Osteocyte (in vitro differentiated cells): ENCODE measurements at places on chromosomes 16 and 17. TPM values are rescaled to one million over a fixed set of nuclear protein-coding genes. Genes with fewer than 3 reads are reported as not detected.

Gene KRTAP9-8
- total RNA-seq: not detected in 2 replicates

Gene FBXW10
- not detected in 2 replicates for total RNA-seq

Gene EFTUD2
- 95.6 and 102 TPM in 2 replicates for total RNA-seq

Gene KRTAP2-1
- not detected in 2 replicates for total RNA-seq

Gene WIPF2
- 28.3 and 28.6 TPM in 2 replicates for total RNA-seq

Gene TMC5
- total RNA-seq: not detected in 2 replicates

Gene CBX2
- total RNA-seq: 9.9 and 12.7 TPM in 2 replicates

Gene BEAN1
- total RNA-seq: 0.39 and 0.97 TPM in 2 replicates

Gene SLC12A3
- total RNA-seq: not detected in 2 replicates

Gene UBE2G1
- 61.4 and 65.1 TPM in 2 replicates for total RNA-seq

Gene MYOCD
- 13.7 and 17.0 TPM in 2 replicates for total RNA-seq

Gene MYH13
- not detected in 2 replicates for total RNA-seq

DNA sequence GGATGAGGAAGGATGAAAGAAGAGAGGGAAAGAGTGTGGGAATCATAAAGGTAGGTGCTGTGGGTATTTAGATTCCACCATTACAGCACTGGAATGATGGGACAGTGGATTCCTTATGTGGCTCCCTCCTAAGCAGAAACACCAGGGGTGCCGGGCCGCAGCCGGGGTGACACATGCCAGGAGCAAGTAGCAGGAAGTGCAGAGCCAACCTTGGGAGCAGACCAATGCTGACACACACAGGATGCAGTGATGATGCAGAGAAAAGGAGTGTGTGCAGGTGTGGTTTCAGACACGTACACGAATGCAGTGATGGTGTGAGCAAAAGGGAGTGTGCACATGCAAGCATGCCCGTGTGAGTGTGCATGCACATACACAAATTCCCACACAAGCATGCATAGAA, 338.0 kb downstream of the SLC39A11 start:
- H3K36me3 ChIP-seq: peaks cover 12% of the 10 kb centered on the region
- DNase-seq: no peak
- no peaks in the 10 kb centered on the region for H3K4me1 ChIP-seq
- H3K27ac ChIP-seq: no peak overlapping the region

DNA sequence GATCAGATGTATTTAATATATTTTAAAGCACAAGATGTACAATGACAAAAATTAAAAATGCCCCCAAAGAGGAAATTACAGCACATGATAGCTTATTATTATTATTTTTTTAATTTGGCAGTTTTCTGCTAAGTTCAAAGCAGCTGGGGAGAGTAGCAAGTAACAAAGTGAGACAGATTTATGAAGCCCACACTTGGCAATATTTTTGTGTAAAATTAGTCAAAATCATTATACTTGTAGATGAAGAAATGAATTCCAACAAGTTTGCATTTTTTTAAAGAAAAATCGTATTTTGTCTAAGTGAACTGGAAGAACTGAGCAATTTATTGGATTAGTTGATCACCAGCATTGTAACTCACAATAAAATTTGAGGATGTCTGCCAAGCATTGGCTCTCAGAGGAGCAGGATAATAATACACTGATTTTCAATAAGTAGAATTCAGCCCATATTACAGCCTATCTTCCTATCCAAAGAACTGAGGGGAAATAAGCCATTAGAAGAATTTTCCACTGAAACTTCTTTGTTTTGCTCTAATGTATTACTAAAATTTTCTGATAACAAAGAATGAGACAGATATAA, 215.6 kb downstream of the MAP2K6 start:
- peaks cover 2% of the 10 kb centered on the region for H3K27me3 ChIP-seq
- no peaks in the 10 kb centered on the region for H3K36me3 ChIP-seq
- no peaks in the 10 kb centered on the region for H3K4me1 ChIP-seq
- no peak overlapping the region for H3K27ac ChIP-seq
- H3K4me3 ChIP-seq: no peak overlapping the region

DNA sequence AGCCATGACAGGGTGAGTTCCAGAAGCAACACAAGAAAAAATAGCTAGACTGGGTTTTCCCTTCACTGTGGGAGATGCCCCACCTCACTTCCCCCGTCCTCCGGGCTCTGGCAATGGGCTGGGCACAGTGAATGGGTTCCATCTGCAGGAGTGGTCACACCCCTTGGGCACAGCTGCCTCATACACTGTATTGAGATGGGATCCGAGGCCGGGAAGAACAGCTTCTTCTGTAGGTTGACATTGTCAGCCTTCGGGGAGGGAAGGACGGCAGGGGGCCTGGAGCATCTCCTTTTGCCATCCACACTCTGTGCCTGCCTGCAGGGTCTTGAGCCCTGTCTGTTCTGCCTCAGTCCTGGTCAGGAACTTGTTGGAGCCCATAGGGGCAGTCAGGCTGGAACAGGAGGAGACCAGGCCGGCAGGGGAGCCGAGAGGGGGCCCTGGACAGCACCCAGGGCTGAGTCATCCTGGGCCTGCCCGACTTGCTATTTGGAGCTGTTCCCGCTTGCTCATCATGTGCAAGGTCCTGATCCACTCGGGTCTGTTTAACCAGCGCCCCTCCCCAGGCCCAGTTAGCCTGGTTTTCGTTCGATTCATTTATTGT, 286.7 kb downstream of the SEC14L1 start:
- no peak for DNase-seq
- H3K36me3 ChIP-seq: no peaks in the 10 kb centered on the region
- H3K4me1 ChIP-seq: peaks cover 95% of the 10 kb centered on the region
- H3K27ac ChIP-seq: peak overlapping the region; percentile 94
- H3K4me3 ChIP-seq: peak overlapping the region; percentile 8
- H3K27me3 ChIP-seq: no peaks in the 10 kb centered on the region

GRCh38 chr17:73623247-73623646, 21.0 kb downstream of the SDK2 start:
- no peaks in the 10 kb centered on the region for H3K27me3 ChIP-seq
- H3K36me3 ChIP-seq: no peaks in the 10 kb centered on the region
- H3K4me3 ChIP-seq: no peak overlapping the region
- no peak for DNase-seq
- H3K27ac ChIP-seq: no peak overlapping the region
- H3K4me1 ChIP-seq: peaks cover 10% of the 10 kb centered on the region

DNA sequence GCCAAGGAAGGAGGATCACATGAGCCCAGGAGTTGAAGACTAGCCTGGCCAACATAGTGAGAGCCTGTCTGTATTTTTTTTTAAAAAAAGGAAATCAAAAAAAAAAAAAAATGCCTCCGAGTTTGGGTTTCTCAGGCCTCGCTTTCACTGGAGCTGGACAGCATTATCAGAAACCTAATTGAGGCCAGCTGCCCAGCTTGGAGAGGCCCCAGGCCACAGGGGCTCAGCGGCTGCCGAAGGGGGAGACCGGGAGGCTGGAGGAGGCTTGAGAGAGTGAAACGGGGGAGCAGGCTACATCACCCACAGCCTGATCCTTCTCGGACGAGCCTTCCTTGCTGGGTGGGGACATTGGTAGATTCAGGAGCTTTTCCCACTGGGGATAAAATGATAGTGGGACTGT, 5.1 kb downstream of the TTYH2 start:
- no peak overlapping the region for H3K4me3 ChIP-seq
- H3K4me1 ChIP-seq: peaks cover 14% of the 10 kb centered on the region
- H3K36me3 ChIP-seq: no peaks in the 10 kb centered on the region
- DNase-seq: no peak
- H3K27me3 ChIP-seq: no peaks in the 10 kb centered on the region
- no peak overlapping the region for H3K27ac ChIP-seq

DNA sequence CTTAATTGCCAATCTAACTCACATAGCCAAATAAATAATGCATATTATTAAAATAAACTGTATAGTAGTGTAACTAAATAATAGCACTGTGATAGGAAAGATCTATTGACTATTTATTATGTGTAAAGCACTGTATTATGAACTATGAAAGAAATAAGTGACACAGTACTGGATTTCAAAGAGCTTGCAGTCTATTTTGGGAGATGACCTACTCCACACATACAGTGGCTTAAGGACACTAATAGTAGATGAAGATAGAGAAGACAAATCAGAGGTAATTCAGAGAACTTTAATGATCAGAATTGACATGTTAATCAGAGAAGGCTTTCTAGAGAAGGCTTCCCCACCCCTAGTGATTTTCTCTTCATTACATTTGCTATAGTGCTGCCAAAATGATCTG, 14.6 kb downstream of the LASP1NB start:
- no peak overlapping the region for H3K4me3 ChIP-seq
- H3K27me3 ChIP-seq: no peaks in the 10 kb centered on the region
- no peaks in the 10 kb centered on the region for H3K4me1 ChIP-seq
- no peak for DNase-seq
- no peak overlapping the region for H3K27ac ChIP-seq

- peaks cover 24% of the 10 kb centered on the region for H3K36me3 ChIP-seq
- no peak overlapping the region for H3K4me3 ChIP-seq
- no peak for DNase-seq
- no peaks in the 10 kb centered on the region for H3K4me1 ChIP-seq
- peak overlapping the region; percentile 6 for H3K27ac ChIP-seq
Measured at GRCh38 chr17:30780343-30780742, 44.1 kb downstream of the CRLF3 start.

- H3K4me1 ChIP-seq: no peaks in the 10 kb centered on the region
- no peaks in the 10 kb centered on the region for H3K36me3 ChIP-seq
- no peak overlapping the region for H3K4me3 ChIP-seq
- H3K27me3 ChIP-seq: no peaks in the 10 kb centered on the region
- H3K27ac ChIP-seq: no peak overlapping the region
Measured at GRCh38 chr16:8229011-8229520, 361.2 kb downstream of the TMEM114 start.

DNA sequence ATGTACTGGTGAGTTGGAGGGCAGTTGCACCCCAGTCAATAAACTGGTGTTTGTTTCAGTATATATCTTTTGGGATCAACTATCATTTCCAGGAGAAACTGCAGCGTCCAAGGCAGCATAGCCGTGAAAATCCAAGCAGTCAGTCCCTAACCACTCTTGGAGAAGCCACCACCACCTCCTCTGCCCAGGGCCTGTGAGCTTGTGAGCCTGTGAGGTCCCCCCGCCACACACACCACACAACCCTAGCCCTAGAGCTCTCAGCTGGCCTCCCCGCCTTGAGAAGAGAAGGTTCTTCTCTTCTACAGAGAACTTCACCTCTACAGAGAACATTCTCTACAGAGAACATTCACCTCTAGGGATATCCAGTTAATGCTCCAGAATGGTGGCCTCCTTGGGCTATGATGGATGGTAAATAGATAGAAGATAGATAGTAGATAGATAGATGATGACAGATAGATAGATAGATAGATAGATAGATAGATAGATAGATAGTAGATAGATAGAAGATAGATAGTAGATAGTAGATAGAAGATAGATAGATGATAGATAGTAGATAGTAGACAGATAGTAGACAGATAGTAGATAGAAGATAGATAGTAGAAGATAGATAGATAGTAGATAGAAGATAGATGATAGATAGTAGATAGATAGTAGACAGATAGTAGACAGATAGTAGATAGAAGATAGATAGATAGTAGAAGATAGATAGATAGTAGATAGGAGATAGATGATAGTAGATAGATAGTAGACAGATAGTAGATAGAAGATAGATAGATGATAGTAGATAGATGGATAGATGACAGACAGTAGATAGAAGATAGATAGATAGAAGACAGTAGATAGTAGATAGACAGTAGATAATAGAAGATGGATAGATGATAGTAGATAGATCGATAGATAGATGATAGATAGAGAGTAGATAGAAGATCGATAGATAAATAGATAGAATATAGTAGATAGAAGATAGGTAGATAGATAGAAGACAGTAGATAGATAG, 13.7 kb downstream of the ALOX15B start:
- H3K36me3 ChIP-seq: no peaks in the 10 kb centered on the region
- no peak for DNase-seq
- H3K27me3 ChIP-seq: peaks cover 35% of the 10 kb centered on the region
- H3K4me1 ChIP-seq: peaks cover 8% of the 10 kb centered on the region
- no peak overlapping the region for H3K27ac ChIP-seq
- no peak overlapping the region for H3K4me3 ChIP-seq

DNA sequence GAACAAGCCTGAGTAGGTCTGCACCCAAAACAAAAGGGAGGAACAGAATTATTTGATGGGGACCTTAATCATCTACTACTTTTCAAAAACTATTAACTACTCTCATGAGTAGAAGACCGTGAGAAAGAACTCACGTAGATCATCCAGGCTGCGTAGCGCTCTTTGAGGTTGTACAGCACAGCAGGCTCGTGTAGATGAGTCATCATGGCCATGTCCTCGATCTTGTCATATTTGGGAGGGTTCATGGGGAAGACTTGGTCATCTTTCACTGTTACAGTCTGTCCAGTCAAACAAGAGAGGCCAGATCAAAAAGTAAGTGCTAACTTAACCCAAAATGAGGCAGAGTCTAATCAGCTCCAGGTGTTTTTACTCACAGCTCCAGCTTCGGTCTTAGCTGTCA, 2.3 kb downstream of the MYH1 start:
- H3K4me1 ChIP-seq: no peaks in the 10 kb centered on the region
- H3K27me3 ChIP-seq: no peaks in the 10 kb centered on the region
- no peak overlapping the region for H3K4me3 ChIP-seq
- no peak for DNase-seq

GRCh38 chr16:69691980-69692911, 34.1 kb downstream of the NQO1 start:
- no peak overlapping the region for H3K4me3 ChIP-seq
- H3K36me3 ChIP-seq: peaks cover 47% of the 10 kb centered on the region
- DNase-seq: no peak
- H3K4me1 ChIP-seq: peaks cover 17% of the 10 kb centered on the region
- peak overlapping the region; percentile 4 for H3K27ac ChIP-seq
- no peaks in the 10 kb centered on the region for H3K27me3 ChIP-seq

GRCh38 chr17:69592692-69593350, 178.3 kb downstream of the MAP2K6 start:
- no peak overlapping the region for H3K27ac ChIP-seq
- H3K27me3 ChIP-seq: no peaks in the 10 kb centered on the region
- H3K36me3 ChIP-seq: no peaks in the 10 kb centered on the region
- DNase-seq: no peak

GRCh38 chr16:14338236-14338635, 267.1 kb downstream of the MRTFB start:
- no peak for DNase-seq
- H3K27ac ChIP-seq: no peak overlapping the region
- H3K4me1 ChIP-seq: peaks cover 3% of the 10 kb centered on the region
- no peak overlapping the region for H3K4me3 ChIP-seq
- peaks cover 11% of the 10 kb centered on the region for H3K27me3 ChIP-seq

GRCh38 chr17:17781591-17782496, 54.9 kb downstream of the SREBF1 start:
- no peaks in the 10 kb centered on the region for H3K27me3 ChIP-seq
- no peaks in the 10 kb centered on the region for H3K36me3 ChIP-seq
- peak overlapping the region; percentile 85 for H3K27ac ChIP-seq
- H3K4me1 ChIP-seq: peaks cover 60% of the 10 kb centered on the region
- DNase-seq: no peak

- no peak overlapping the region for H3K27ac ChIP-seq
- no peaks in the 10 kb centered on the region for H3K36me3 ChIP-seq
- no peak for DNase-seq
- no peak overlapping the region for H3K4me3 ChIP-seq
- H3K4me1 ChIP-seq: no peaks in the 10 kb centered on the region
Measured at GRCh38 chr17:34703533-34703932, 124.2 kb downstream of the TMEM132E start.

- H3K27me3 ChIP-seq: no peaks in the 10 kb centered on the region
- DNase-seq: no peak
- H3K4me3 ChIP-seq: no peak overlapping the region
- H3K27ac ChIP-seq: no peak overlapping the region
Measured at GRCh38 chr16:47905771-47906170, 250.0 kb downstream of the ABCC12 start.
